ENCODE measurements at places on chromosomes 11 and 22. TPM values are rescaled to one million over a fixed set of nuclear protein-coding genes. Genes with fewer than 3 reads are reported as not detected.

DNA sequence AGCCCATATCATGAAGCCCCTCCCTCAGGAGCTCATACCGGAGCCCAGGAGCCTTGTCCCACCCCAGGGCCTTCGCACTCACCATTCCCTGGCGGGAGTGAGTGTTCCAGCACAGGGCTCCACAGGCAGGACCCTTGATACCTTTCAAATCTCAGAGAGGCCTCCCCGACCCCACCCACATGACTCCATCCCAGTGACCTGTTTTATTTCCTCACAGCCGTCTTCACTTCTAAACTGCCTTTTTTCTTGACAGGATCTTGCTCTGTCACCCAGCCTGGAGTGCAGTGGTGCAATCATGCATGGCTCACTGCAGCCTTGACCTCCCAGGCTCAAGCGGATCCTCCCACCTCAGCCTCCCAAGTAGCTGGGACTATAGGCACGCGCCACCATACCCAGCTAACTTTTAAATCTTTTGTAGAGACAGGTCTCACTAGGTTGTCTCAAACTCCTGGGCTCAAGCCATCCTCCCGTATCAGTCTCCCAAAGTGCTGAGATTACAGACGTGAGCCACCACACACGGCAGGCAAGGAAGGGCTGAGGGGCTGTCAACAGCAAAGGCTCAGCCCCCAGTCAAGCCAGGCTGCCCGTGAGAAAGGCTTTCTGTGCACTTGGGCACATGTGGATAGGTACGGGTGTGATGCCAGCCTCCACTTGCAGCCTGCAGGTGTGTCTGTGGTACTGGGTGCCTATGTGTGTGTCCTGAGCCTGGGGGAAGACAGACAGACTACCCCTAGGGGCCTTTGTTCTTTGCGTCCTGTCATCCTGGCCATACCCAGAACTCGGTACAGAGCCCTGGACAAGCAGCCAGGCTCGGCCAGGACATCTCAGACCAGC lies 9.3 kb downstream of the RPL3 start:
- DNase-seq = no peak
- H3K27ac ChIP-seq = no peak overlapping the region
- H3K27me3 ChIP-seq = no peaks in the 10 kb centered on the region

DNA sequence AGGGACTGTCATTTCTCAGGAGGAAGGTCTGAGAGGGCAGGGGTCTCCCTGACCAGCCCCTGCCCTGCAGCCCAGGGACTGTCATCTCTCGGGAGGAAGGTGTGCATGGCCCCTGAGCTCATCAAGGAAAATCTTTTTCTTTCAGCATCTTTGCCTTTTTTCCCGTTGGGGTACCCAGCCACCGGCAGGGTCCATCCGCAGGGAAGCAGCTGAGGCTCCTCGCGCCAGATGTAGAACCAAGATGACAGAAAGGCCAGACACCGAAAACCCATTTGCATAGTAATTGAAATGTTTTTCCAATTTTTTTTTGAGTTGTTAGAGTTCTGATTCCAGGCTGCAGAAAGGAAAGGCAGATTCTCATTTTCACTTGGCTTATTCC lies 613.9 kb downstream of the TBC1D22A start:
- no peaks in the 10 kb centered on the region for H3K36me3 ChIP-seq
- no peaks in the 10 kb centered on the region for H3K4me1 ChIP-seq
- H3K27me3 ChIP-seq = no peaks in the 10 kb centered on the region
- no peak overlapping the region for H3K27ac ChIP-seq

OSM gene
- total RNA-seq = 18.9 TPM

DNA sequence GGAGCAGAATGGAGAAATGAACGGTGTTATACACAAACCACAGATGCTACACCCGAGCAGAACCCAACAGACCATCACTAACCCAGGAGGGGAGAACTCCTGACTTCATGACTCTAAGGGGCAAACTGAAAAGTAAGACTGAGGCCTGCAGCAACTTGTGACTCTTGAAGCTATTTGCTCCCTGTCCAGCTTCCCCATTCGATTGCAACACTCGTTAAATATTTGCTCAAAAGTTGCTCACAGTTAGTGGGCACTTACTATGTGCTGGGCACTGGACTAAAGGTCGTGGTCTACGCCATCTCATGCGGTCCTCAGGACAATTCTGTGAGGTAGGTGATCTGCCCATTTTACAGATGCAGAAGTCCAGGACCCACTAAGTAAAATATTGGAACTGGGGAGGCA lies 9.5 kb upstream of the ADA2 start:
- no peak overlapping the region for H3K27ac ChIP-seq
- no peak overlapping the region for H3K4me3 ChIP-seq

DNA sequence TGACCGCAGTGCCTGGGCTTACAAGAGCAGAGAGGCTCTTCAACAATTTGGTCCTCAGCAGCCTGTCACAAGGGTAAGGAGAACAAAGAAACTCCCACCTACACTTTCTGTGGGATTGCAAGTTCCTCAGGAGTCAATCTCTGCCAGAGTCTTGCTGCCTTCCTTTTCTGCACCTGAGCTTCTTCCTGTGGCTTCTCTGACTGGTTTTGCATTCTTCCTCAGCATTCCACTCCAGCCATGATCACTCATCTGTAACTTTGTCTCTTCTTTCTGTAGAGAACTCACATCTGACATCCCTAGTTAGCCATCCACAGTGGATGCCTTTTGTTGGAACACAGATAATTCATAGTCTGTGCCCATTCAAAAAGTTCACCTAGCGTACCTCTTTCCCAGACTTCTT lies 14.2 kb upstream of the OR6A2 start:
- H3K27me3 ChIP-seq = peaks cover 3% of the 10 kb centered on the region
- H3K27ac ChIP-seq = no peak overlapping the region

DNA sequence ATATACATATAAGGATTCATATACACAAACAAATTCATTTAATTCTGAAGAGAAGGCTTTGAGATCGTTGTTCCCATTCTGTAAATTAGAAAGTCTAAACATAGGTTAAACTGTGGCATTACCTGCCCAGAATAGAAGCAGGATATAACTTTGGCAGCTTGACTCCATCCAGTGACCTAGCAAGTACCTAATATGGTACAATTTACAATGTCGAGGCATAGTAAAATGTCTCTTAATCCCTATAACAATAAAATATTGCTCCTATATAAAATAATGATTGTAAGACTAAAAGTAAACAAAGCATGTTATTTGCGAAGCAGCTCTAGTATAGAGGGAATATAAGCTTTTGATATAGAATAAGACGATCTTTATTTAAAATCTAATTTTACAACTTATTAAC lies 756.0 kb downstream of the LUZP2 start:
- H3K4me1 ChIP-seq = no peaks in the 10 kb centered on the region
- DNase-seq = no peak
- no peak overlapping the region for H3K4me3 ChIP-seq
- no peaks in the 10 kb centered on the region for H3K27me3 ChIP-seq
- H3K27ac ChIP-seq = no peak overlapping the region

GRCh38 chr11:83219095-83219494 lies 25.6 kb downstream of the ANKRD42 start:
- no peaks in the 10 kb centered on the region for H3K36me3 ChIP-seq
- no peak for DNase-seq

KIF18A gene
- 10.8 TPM for total RNA-seq

- H3K27me3 ChIP-seq = no peaks in the 10 kb centered on the region
- no peaks in the 10 kb centered on the region for H3K4me1 ChIP-seq
- no peaks in the 10 kb centered on the region for H3K36me3 ChIP-seq
- no peak overlapping the region for H3K27ac ChIP-seq
- no peak for DNase-seq
These were observed 10.7 kb downstream of the SMIM38 start for GRCh38 chr11:69166218-69167115.

SYT9 gene
- not detected for total RNA-seq

DCDC1 gene
- total RNA-seq = 0.07 TPM

- no peak overlapping the region for H3K27ac ChIP-seq
- H3K4me1 ChIP-seq = no peaks in the 10 kb centered on the region
- DNase-seq = no peak
- H3K27me3 ChIP-seq = no peaks in the 10 kb centered on the region
- H3K4me3 ChIP-seq = no peak overlapping the region
These were observed 758.3 kb downstream of the FAM181B start for GRCh38 chr11:81975261-81975900.

- H3K4me1 ChIP-seq = no peaks in the 10 kb centered on the region
- no peaks in the 10 kb centered on the region for H3K27me3 ChIP-seq
- no peak overlapping the region for H3K27ac ChIP-seq
- H3K4me3 ChIP-seq = no peak overlapping the region
- DNase-seq = no peak
- no peaks in the 10 kb centered on the region for H3K36me3 ChIP-seq
These were observed 34.4 kb downstream of the ME3 start for GRCh38 chr11:86637988-86638387.

GRCh38 chr22:23302171-23303002 lies 122.1 kb downstream of the BCR start:
- no peak overlapping the region for H3K4me3 ChIP-seq
- no peaks in the 10 kb centered on the region for H3K27me3 ChIP-seq
- H3K36me3 ChIP-seq = peaks cover 21% of the 10 kb centered on the region
- no peaks in the 10 kb centered on the region for H3K4me1 ChIP-seq
- no peak overlapping the region for H3K27ac ChIP-seq
- no peak for DNase-seq

OR51E2 gene
- total RNA-seq = not detected

DNA sequence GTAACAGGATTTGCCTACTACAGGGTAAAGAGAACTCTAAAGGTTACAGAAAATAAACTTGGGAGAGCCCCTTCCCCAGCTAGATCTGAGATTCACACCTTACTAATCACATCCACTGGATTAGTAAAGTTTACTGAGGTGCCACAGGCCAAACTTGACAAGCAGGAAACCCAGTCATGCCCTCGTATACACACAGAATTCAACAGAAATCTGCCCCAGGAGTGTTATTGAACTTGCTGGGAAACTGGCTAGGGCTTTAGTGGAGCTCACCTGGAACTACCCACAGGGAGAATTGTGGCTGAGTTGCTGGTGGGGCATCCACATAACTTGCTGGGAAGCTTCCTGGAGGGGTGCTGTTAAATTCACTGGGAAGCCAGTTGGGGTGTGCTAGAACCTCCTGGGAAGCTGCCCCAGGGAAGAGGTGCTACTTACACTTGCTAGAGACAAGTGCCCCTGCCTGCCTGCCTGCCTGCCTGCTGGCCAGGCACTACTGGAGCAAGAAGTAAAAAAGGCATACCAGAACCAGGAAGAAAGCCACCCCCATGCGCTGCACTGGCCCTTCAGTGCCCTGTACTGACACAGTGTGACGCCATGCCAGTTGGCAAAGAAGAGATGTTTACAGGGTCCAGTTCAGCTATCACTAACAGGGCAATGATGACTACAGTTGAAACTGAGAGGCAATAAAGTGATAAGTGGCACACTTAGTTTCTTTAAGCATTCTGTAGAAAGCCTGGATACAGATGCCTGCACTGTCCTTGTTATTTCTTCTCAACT lies 106.5 kb downstream of the ALX4 start:
- H3K27me3 ChIP-seq = no peaks in the 10 kb centered on the region
- no peak overlapping the region for H3K4me3 ChIP-seq
- no peak overlapping the region for H3K27ac ChIP-seq
- no peaks in the 10 kb centered on the region for H3K4me1 ChIP-seq
- peaks cover 7% of the 10 kb centered on the region for H3K36me3 ChIP-seq
- no peak for DNase-seq

DDTL gene
- total RNA-seq = not detected

DNA sequence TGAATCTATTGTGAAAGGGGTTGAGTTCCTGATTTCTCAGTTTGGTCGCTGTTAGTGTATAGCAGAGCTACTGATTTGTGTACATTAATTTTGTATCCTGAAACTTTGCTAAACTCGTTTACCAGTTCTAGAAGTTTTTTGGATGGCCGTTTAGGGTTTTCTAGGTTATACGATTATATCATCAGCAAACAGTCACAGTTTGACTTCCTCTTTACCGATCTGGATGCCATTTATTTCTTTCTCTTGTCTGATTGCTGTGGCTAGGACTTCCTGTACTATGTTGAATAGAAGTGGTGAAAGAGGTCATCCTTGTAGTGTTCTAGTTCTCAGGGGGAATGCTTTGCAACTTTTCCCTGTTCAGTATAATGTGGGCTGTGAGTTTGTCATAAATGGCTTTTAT lies 24.6 kb upstream of the OOSP4B start:
- no peaks in the 10 kb centered on the region for H3K36me3 ChIP-seq
- no peaks in the 10 kb centered on the region for H3K27me3 ChIP-seq
- no peak for DNase-seq
- H3K4me3 ChIP-seq = no peak overlapping the region
- no peak overlapping the region for H3K27ac ChIP-seq

ZNRF3 gene
- total RNA-seq = 1.0 TPM

GRCh38 chr11:8934742-8935488 lies 2.2 kb upstream of the C11orf16 start:
- no peak for DNase-seq
- H3K27me3 ChIP-seq = no peaks in the 10 kb centered on the region
- no peak overlapping the region for H3K27ac ChIP-seq
- no peaks in the 10 kb centered on the region for H3K4me1 ChIP-seq
- no peak overlapping the region for H3K4me3 ChIP-seq

DNA sequence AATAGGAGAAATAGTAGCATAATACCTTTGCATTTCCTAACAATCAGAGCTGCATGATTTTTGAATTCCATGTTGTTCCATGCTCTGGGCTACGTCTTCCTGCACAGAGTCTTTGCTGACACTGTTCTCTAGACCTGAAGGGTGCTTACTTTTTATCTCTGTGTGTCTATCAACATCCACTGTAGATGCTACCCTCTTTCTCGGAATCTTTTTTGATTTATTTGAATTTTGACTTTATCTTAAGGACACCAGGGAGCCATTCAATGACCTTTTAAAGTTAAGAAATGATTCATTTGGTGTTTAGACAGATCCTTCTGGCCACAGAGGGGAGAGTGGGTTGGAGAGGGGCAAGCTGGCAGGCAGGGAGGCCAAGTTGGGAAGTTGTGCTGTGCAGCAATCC lies 90.1 kb downstream of the LDLRAD3 start:
- H3K4me1 ChIP-seq = no peaks in the 10 kb centered on the region
- no peaks in the 10 kb centered on the region for H3K27me3 ChIP-seq
- no peak overlapping the region for H3K4me3 ChIP-seq
- H3K36me3 ChIP-seq = no peaks in the 10 kb centered on the region

DNA sequence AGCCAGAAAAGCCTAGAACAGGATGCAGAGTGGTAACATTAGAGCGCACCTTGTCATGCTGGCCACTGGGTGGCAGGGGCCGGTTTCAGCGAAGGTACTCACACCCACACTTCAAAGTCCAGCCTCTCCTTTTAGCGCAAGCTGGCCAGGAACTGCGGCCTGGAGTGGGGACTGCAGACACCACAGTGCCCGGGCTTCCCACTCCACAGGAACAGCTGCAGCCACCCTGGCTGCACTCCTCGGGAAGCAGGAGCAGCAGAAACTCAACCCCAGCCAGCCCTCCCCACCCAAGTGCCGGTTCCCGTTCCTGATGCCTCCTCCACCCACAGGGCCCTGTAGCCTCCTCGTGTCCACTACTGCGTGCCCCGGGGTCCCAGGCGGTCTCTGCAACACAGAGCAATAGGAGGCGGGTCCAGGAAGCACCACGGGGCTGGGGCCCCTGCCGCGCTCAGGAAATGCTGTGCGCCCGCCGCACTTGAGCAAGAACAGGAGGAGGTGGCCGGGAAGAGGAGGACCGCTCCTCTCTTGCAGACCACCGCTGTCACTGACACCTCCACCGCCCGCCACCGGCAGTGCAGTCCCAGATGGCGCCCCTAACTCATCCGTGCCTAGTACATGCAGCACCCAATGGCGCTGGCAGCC lies 2.2 kb downstream of the RFPL2 start:
- no peak for DNase-seq
- H3K27me3 ChIP-seq = no peaks in the 10 kb centered on the region
- H3K4me1 ChIP-seq = peaks cover 49% of the 10 kb centered on the region
- H3K4me3 ChIP-seq = peak overlapping the region; percentile 56
- H3K36me3 ChIP-seq = no peaks in the 10 kb centered on the region

GRCh38 chr11:111177037-111177871 lies 68.3 kb upstream of the POU2AF2 start:
- H3K4me3 ChIP-seq = no peak overlapping the region
- no peaks in the 10 kb centered on the region for H3K36me3 ChIP-seq
- no peaks in the 10 kb centered on the region for H3K4me1 ChIP-seq
- DNase-seq = no peak
